ENCODE measurements at places on chromosomes 16 and 17.

GRCh38 chr16:67397812-67398545 is 4.7 kb upstream of the TPPP3 start:
- no peak for DNase-seq

- DNase-seq, result no peak
Measured at GRCh38 chr17:48363161-48363560, 66.9 kb downstream of the SKAP1 start.

DNA sequence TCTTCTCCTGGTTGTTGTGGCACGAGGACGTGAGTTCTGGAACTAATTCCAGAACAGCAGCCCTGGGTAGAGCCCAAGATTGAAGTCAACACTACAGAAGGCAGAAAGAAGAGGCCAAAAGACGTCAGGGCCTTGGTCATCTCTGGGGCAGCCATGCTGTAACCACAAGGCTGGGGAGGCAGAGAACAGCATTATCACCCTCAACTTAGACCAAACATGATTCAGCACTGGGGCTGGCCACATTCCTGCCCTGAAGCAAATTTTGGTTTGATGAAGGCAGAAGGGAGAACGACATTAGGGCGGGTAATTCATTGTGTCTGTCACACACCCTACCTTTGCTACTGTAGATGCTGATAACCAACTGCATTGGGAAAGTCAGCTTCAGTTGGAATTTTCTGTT is 9.7 kb upstream of the ALOX15B start:
- no peak for DNase-seq

DNA sequence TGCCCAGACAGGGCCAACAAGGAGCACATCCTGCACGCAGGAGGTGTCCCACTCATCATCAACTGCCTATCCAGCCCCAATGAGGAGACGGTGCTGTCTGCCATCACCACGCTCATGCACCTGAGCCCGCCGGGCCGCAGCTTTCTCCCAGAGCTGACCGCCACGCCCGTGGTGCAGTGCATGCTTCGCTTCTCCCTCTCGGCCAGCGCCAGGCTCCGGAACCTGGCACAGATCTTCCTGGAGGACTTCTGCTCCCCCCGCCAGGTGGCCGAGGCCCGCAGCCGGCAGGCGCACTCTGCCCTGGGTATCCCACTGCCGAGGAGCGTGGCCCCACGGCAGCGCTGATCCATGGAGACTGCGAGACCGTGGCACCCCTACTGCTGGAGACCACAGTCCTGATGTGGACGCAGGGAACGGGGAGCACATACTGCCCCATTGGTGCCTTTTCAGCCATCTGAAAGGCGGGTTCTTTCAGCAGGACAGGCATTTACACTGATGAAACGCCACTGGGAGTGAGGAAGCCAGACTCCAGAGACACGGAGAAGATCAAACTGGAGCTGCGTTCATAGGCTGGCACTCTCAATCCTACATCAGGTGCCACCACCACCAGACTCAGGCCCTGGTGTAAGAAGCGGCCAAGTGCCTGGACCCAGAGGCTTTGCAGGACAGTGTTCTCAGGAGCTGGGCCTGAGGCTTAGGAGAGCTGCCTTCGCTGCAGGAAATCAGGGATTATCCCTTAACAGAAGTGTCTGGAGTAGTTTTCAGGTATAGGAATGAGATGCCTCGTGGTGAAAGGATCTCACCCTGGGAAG is 2.6 kb downstream of the NT5C start:
- DNase-seq, result no peak

GRCh38 chr17:29032857-29033197 is 10.1 kb upstream of the PIPOX start:
- no peak for DNase-seq

- DNase-seq, result no peak
Measured at GRCh38 chr17:83099570-83100181, 20.3 kb downstream of the METRNL start.

GRCh38 chr17:78020717-78021108 is 62.2 kb downstream of the TNRC6C start:
- no peak for DNase-seq

DNA sequence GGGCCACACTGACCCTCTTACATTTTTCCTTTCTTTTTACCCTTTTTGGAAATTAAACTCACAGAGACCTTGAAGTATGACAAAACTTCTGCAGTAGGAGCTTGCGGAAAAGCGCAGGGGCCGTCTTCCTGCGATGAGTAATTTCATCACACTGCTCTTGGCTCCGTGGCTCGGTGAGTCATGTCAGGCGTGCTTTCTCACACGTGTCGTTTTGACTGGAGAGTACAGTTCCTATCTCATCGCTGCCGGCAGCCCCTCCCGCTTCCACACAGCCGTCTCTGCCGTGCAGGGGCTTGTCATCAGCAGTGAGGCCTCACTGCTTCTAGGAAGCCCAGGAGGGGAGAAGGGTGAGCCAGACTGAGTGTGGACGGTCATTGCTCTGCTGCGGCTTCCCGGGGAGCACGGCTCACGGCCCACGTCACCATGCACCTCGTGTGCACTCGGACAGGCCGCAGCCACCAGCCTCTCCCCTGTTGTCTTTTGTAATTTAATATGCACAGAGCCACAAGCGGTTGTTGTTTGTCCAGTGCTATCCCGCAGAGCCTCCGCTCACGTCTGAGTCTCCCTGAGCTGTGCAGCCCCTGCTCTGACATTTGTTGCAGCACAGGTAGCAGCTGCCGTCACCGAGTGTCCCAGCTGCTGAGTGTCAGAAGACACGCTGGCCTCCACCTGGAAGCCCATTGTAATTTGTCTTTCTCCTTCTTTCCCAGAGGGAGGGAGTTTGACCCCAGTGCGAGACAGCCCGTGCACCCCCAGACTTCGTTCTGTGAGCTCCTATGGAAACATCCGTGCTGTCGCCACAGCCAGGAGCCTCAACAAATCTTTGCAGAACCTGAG is 99.4 kb upstream of the CHMP6 start:
- peak; percentile 64 for DNase-seq

DNA sequence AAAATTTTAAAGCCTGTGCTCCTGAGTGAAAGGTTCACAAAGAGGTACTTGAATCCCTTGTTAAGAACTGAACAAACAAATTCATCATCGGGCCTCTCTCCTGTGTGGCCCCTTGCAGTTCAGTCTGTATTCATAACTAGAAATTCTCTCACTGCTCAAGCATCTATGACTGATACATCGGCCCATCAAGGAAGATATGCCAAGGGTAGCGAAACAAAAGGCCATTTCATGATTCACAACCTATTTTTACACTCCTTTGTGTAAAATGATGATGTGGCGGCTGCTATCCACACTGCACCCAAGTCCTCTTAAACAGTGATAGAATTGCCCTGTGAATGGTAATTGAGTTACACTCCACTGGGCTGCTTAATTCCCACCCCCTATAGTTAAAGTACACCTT is 204.6 kb downstream of the STX8 start:
- DNase-seq, result no peak

Data from amygdala (tissue), 56 donors.